ENCODE measurements at places on chromosomes 6 and 20. TPM values are rescaled to one million over a fixed set of nuclear protein-coding genes. Genes with fewer than 3 reads are reported as not detected.

The NMBR gene
- total RNA-seq: not detected

The ZFP57 gene
- total RNA-seq: not detected

The TNF gene
- total RNA-seq: 0.09 TPM

The TRIM40 gene
- total RNA-seq: not detected

The MATN4 gene
- total RNA-seq: 0.06 TPM

The TPD52L1 gene
- 50.6 TPM for total RNA-seq

The ACTL10 gene
- total RNA-seq: not detected

The EYS gene
- 0.19 TPM for total RNA-seq

The ESF1 gene
- total RNA-seq: 20.6 TPM

The HLA-F gene
- total RNA-seq: 4.1 TPM
